ENCODE measurements at places on chromosomes 6 and 20.

GRCh38 chr6:142906945-142907470, 38.0 kb downstream of the HIVEP2 start:
- no peak for DNase-seq

DNA sequence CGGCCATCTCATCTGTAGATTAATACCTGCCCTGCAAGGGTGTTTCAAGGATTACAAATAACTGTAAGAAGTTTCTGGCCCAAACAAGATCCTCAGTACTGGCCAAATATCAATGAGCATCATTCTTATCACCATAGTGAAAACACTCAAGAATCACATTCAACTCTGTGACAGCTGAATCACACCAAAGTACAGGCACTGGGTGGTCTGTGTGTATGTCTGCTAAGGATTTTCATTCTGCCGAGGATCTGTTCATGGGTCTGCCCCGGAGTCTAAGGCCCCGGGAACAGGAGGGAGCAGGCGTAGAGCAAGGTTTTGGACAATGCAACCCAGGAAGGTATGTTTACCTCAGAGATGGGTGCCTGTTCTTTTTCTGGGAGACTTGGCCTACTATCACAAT, 110.5 kb downstream of the TRERF1 start:
- no peak for DNase-seq

DNA sequence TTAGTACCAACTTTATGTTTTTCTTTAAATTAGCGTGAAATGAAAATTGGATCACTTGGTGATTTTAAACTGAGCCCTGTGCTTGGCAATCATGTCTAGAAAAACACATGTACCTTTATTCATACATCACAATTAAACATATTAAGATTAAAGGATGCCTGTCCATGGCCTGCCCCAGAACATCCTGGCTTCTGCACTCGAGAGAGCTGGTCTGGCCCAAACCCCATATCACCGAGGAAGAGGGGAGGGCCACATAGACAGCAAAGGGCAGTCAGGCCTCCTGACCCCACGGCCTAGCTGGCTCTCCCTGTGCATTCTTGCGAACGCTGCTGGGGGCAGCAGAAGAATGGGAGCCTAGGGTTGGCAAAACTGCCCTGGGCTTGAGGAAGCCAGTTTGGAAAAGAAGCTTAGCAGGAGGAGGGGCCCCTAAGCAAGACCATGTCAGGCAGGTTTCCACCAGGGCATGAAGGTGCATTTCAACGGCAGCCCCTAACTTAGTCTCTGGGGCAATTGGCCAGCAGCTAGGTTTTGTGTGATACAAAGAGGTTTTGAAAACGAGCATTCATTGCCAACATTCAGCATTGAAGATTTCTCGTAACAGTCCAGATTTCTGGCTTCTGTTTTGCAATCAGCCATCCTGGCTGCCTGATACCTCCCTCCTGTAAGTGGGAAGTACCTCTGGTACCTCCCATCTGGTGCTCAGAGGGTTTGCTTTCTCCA, 8.6 kb downstream of the BPIFB3 start:
- DNase-seq = no peak

DNA sequence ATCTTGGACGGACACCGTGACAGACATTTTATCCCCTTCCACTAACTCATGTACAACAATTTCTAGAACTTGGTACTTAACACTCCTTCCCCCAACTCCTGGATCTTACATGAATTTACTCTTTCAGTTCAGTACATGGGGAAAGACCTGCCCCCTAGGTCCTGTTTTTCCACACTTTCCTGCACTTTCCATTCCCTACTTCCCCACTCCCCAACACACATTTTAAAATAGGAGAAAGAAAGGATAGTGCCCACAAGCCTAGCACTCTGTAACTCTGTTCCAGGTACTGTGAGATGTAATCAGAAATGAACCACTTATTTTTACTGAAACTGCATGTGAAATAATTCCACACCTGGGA, 1.3 kb downstream of the ADGRG6 start:
- no peak for DNase-seq

GRCh38 chr6:13407709-13408695, 79.4 kb downstream of the GFOD1 start:
- DNase-seq = peak; percentile 51

DNA sequence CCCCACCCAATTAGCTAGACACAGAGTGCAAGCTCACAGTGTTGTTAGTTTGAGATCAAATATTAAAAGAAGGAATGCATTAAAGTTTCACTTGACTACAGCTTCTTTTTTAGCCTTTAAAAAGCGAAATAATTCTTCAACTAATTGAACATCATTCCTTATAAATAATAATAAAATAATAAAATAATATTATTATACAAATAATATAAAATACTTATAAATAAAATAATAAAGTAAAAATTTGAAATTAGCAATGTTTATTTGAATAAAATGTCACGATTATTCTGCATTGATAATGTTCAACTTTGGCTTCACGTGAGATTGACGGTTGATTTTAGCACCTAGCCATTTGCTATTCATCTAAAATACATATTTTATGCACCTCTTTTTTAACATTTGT, 819.3 kb downstream of the FRK start:
- no peak for DNase-seq

- no peak for DNase-seq
Observed at GRCh38 chr6:153702671-153703070, 336.4 kb upstream of the OPRM1 start.

GRCh38 chr20:20440481-20440880, 72.6 kb downstream of the INSM1 start:
- no peak for DNase-seq

- DNase-seq = no peak
Observed at GRCh38 chr6:44169154-44169553, 10.5 kb downstream of the CAPN11 start.

All from astrocyte of the spinal cord (primary cell).